Mesothelial cell of epicardium (in vitro differentiated cells): ENCODE measurements at places on chromosomes 2 and 18. TPM values are rescaled to one million over a fixed set of nuclear protein-coding genes. Genes with fewer than 3 reads are reported as not detected.
A peak's percentile ranks its signal among the peaks of the same experiment; 100 is the strongest.

DNA sequence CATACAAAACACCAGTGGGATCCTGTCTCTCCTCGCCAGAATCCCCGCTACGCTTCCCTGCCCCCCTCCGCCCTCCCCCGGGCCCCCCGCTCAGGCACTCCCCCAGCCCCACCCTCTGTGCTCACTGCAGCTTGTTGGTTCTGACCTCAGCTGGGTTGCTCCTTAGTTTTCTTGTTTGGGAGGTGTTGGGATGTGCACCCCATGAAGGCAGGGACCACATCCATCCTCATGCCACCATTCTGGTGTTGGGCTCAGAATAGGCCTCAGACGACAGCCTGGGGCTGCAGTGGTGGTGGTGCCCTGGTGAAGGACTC lies 4.6 kb downstream of the SNED1 start:
- DNase-seq, result no peak

RAB17 gene
- total RNA-seq, result 10.6 to 12.7 TPM (median 11.0 TPM) in 3 replicates

ARMC9 gene
- total RNA-seq, result 49.8 to 52.3 TPM (median 51.6 TPM) in 3 replicates

SGPP2 gene
- 0.23 to 0.42 TPM (median 0.25 TPM) in 3 replicates for total RNA-seq

GRCh38 chr2:44267796-44268648 lies 7.3 kb upstream of the SLC3A1 start:
- no peak for DNase-seq

LYPD6B gene
- 27.2 to 30.6 TPM (median 28.8 TPM) in 3 replicates for total RNA-seq

EMILIN1 gene
- total RNA-seq, result 170 to 179 TPM (median 172 TPM) in 3 replicates

DNA sequence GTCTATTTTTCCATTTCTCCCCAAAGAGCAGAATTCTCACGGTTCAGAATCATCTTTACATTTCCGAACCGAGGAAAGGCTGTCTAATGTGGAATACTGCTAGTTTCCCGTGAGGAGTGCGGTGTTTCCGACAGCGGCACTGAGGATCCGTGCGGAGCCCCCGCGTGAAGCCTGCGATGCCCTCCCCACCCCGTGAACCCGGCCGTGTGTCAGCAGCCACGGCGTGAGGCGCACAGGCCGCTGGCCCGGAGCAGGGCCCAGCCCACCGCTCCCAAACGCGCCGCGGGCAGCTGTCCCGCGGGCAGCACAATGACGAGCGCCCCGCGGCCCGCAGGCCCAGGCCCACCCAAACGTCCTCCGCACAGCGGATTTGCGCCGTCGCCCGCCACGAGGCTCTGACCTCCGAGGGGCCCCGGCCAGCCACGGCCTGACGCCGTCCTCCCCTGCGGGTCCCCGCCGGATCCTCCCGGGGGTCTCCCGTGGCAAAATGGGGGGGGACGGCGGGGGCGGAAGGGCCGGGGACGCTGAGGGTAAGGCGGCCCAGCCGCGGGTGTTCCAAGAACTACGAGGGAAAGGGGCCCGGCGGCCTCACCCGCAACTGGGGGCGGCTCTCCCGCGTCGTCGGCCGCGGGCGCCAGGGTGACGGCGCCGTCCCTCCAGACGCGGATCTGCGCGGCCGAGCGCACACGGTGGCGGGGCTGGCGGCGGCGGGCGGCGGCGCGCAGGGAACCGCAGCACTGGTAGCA lies 796 bp downstream of the SPIRE1 start:
- peak; percentile 66 for DNase-seq

- no peak for DNase-seq
Measured at GRCh38 chr2:102986826-102987490, 225.1 kb downstream of the TMEM182 start.

GRCh38 chr2:219707496-219708285 lies 80.3 kb downstream of the SLC4A3 start:
- no peak for DNase-seq

DNA sequence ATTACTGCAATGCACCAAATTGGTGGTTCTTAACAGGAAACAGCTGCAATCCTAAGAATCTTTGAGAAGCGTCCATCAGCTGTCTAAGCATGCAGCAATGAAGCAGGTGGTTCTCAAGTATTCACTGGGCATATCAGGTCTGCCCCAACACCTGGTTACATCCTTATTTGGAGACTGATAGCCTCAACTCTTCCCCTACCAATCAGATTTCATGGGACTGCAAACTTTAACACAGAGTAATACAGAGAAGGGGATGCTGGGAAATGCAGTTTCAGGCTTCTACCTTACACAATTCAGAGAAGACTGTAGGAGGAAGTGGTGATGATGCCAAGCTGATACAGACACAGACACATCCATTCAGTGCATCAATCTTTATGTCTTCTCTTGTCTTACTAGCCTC lies 240.5 kb downstream of the BCL2 start:
- no peak for DNase-seq

KLHL14 gene
- total RNA-seq, result 0.04 to 0.11 TPM (median 0.09 TPM) in 3 replicates

CD8B gene
- total RNA-seq, result 0.24 TPM in 1 of 3 replicates, not detected in the others

- DNase-seq, result no peak
Measured at GRCh38 chr18:11809895-11810294, 41.3 kb upstream of the CHMP1B start.

- no peak for DNase-seq
Measured at GRCh38 chr2:227256605-227257004, 68.4 kb upstream of the MFF start.

LRRTM1 gene
- 23.7 to 27.8 TPM (median 24.0 TPM) in 3 replicates for total RNA-seq

DNA sequence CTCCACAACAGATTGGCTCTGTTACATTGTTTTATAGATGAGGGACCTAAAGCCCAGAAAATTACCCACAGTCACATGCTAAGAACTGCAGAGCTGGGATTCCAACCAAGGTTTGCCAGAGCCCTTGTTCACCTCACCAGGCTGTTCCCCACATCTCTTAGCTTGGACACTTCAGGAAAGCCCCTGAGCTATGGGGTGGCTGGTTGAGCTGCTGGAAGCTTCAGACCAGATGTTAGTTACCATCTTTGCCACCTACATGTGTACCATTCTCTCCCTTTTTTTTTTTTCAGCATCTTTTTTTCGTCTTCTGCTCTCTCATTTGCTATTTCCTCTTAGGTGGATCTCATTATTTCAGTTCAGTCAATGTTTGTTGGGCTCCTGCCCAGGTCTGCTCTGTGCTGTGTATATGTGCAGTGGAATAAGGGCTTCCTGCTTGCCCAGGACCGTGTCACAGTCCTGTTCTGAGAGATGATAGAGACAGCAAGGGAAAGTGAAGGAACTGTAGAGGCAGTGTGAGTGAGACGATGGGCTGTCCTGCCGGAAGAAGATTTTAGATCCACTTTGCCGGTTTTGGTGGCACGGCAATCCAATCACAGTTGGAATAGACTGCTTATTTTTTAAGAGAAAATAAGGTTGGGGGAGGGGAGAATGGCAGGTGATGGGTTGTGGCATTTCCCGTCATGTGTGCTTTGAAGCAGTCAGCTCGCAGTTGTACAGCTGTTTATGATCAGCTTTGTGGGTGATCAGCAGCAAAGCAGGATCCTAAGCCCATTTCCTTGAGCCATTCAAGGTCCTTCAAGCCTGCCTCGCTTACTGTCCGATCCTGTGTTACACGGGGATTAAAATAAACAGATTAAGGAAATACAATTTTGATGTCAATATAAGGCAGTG lies 152.6 kb downstream of the RTN4 start:
- no peak for DNase-seq

FOXD4L1 gene
- 0.16 to 0.50 TPM (median 0.49 TPM) in 3 replicates for total RNA-seq

- no peak for DNase-seq
Measured at GRCh38 chr2:88669482-88670214, 21.8 kb upstream of the RPIA start.

DNA sequence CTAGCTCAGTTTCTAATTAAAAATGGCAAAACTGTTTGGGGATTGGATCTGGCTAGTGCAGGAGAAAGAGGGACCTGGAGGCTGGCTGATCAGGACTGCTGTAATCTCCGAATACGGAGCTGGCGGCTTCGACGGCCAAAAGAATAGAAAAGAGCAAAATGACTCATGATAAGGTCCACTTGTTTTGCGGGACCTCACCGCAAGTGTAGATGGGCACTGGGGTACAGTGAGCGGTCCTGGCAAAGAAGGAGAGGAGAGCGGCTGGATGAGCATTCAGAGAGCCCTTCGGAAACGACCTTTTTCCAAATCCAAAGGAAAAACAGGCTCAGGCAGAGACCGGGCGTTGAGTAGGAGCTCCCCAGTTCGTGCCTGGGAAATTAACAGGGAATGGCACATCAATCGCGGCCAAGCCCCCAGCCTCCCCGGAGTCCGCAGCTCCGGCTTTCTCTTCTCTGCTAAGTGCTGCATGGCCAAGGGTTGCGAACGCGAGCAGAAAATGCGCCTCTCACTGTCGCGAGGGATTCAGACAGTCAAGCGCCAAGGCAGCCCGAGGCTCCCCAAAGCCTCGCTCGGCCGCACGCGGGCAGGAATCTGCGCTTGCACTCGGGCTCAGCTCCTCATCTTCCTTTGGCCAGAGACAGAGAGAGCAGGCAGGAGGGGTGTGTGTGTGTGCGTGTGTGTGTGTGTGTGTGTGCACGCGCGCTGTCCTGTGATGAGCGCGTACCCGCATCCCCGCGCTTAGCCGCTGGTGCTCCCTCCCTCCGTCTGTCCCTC lies 1.8 kb downstream of the DCC start:
- peak; percentile 56 for DNase-seq

GTF2A1L gene
- total RNA-seq, result 0.69 TPM in 1 of 3 replicates, not detected in the others

GRCh38 chr2:43356774-43357173 lies 130.4 kb upstream of the ZFP36L2 start:
- no peak for DNase-seq

DNA sequence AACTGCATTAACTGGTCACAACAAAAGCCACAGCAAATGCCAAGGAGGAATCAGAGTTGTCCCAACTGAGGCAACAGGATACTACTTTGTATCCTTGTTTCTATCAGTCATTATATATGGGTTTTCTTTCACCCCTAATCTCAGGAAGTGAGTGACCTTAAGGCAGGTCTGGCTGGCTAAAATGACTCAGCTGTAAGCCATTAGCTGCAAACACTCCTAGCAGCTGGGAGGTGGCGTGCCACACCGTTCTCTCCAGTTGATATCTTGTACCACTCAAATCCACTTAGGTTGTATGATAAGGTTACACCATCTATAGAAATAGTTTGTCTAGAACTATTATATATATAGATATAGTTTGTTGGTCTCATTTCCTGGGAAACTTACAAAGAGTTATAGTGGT lies 171.1 kb upstream of the MC4R start:
- DNase-seq, result no peak

RASGRP3 gene
- 0.58 to 0.75 TPM (median 0.66 TPM) in 3 replicates for total RNA-seq

- no peak for DNase-seq
Measured at GRCh38 chr2:223260681-223261080, 208.7 kb downstream of the KCNE4 start.

GRCh38 chr2:127143841-127144782 lies 37.2 kb upstream of the BIN1 start:
- DNase-seq, result no peak

GRCh38 chr2:168208652-168209051 lies 38.7 kb downstream of the STK39 start:
- DNase-seq, result no peak

DNA sequence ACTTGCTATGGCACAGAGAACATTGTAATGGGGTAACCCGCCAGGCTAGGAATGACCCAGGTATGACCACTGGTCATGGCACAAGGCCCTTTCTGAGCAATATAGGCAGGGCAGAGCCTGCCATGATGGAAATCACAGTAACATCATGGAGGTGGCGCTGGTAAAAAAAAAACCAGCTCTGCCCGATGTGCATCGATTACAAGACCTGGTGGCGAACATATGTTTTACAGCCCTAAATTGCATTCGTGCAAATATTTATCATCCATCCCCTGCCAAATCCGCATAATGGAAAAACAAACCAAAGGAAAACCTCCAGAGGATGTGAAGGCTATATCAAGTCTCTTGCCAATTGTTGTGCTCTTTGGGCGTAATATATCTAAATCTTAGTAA lies 60.6 kb downstream of the SEMA4F start:
- no peak for DNase-seq

DNA sequence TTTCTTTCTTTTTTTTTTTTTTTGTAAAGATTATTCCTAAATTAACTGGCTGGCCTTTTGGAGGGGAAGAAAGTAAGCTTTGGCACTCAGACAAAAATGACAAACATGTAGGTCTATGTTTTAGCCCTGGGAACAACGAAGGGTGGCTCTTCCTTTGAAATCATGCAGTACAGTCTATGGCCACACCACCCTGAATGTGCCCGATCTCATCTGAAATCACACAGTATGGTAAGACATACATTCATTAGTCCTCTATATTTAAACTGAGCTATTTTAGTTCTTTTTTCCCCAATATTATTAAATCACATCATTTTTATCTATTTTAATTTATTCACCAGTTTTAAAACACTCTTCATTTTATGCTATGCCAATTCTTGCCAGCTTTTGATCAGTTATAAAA lies 48.2 kb downstream of the PLA2R1 start:
- no peak for DNase-seq

ITPRIPL1 gene
- total RNA-seq, result 8.9 to 12.0 TPM (median 10.9 TPM) in 3 replicates

- DNase-seq, result no peak
Measured at GRCh38 chr18:66951750-66952149, 347.9 kb upstream of the CDH19 start.

DNA sequence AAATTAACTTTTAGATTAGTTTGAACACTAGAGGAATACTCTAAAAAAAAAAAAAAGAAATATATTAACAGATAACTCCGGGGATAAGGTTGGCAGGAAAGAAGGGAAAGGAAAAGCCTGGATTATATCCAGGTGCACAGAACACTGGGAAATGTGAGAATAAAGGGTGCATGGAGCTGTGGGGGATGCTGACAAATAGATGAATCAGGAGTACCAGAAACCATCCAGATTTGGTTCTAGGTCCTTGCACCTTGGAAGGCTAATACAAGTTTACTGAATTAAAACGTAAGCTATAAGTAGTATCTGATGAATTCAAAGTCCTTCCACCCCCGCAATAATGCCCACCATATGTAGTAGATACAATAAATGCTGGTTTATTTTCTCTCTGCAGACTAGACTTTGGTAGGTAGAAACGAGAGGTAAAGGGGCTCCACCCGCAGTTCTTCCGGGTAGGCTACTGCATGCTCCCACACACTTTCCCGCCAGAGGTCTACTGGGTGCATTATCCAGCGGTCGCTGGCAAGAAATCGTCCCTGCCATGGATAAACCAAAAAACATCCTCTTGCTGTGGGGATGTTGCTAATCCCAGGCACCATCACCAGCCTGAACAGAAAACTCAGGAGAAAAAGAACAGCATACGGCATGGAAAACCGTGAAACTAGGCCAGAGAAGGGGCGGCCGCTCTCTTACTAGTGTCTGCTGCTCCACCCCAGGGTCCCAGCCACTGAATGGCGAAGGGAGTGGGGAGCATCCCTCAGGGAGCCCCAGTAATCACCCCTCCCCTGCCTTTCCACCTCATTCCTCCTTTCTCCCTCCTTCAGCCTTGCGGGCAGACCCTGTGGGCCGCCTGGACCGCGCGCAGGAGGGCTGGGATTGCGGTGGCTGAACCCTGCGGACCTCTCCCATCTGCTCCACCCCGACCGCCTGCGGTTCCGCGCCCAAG lies 1.5 kb downstream of the CNRIP1 start:
- no peak for DNase-seq

PHLPP1 gene
- 20.4 to 21.2 TPM (median 21.2 TPM) in 3 replicates for total RNA-seq

SERPINB7 gene
- total RNA-seq, result 0.40 to 0.68 TPM (median 0.51 TPM) in 3 replicates

ADI1 gene
- total RNA-seq, result 16.6 to 18.7 TPM (median 17.6 TPM) in 3 replicates
